Urinary bladder (tissue), 4 donors: ENCODE measurements at places on chromosomes 2 and 18. TPM values are rescaled to one million over a fixed set of nuclear protein-coding genes. Genes with fewer than 3 reads are reported as not detected.

The NT5DC4 gene
- not detected for total RNA-seq

The KCNG2 gene
- 0.21 TPM for total RNA-seq

The LHCGR gene
- total RNA-seq = 5.6 TPM

The LRRTM1 gene
- total RNA-seq = 0.63 TPM

The CMPK2 gene
- total RNA-seq = 8.9 TPM

The UBE2E3 gene
- 123 TPM for total RNA-seq

The STARD6 gene
- total RNA-seq = 0.53 TPM
